ENCODE measurements at places on chromosomes 2 and 18.

GRCh38 chr2:204437408-204437807, 107.9 kb upstream of the PARD3B start:
- DNase-seq, result no peak

DNA sequence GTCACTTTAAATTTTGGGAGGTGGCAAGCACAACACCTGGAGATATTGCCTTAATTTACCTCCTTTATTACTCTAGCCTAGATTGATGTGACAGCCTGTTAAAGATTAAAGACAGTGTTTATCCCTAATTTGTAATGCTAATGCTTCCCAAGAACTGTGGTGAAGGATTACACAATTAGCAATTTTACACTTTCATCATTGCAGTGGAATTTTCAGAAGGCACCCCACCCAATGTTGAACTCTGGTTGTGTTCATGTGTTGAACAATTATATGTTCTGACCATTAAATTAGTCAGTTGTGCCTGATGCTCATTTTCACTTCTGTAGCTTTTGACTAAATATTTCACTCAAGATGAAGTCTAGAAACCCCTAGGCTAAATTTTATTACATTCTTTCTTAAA, 317.1 kb upstream of the CWC22 start:
- no peak for DNase-seq

- DNase-seq, result no peak
Observed at GRCh38 chr2:26651799-26652198, 10.6 kb upstream of the CIB4 start.

DNA sequence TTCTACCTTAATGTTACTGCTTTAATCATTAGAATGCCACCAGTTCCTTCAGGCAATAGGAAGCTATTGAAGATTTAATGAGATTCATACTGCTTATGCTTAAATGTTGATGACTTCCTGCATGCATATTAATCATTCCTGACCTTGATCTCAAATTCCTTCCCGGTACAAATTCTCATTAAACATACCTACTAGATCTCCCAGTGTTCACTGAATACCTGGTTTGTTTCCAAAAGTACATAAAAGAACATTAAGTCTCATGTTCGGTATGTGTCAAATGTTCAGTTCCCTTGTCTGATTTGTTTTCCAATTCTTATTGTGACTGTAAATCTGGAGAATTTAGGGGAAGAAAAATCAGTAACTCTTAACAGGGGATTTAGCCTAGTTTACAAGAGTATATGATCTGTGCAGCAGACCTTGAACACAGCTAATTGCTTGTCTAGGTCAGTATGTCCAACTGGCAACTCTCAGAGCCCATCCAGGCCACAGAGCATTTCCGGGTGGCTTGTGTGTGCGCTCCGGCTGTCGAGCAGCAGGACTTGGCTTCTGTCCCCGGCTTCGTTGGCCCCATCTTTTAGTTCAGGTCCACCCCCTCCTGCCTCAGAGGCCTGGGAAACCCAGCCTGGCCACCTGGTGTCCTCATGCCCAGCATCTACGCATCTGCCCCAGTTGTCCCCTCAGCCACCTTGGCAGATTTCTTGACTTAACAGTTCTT, 13.1 kb downstream of the METAP1D start:
- DNase-seq, result no peak

DNA sequence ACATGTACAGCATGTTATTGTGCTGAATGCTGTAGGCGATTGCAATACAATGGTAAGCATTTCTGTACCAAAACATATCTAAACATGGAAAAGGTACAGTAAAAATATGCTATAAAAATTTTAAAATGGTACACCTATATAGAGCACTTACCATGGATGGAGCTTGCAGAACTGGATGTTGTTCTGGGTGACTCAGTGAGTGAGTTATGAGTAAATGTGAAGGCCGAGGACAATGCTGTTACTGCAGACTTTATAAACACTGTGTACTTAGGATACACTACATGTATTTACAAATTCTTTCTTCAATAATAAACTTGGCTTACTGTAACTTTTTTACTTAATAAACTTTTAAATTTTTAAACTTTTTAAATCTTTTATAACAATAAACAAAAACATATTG, 473.4 kb upstream of the UBE2E3 start:
- no peak for DNase-seq

DNA sequence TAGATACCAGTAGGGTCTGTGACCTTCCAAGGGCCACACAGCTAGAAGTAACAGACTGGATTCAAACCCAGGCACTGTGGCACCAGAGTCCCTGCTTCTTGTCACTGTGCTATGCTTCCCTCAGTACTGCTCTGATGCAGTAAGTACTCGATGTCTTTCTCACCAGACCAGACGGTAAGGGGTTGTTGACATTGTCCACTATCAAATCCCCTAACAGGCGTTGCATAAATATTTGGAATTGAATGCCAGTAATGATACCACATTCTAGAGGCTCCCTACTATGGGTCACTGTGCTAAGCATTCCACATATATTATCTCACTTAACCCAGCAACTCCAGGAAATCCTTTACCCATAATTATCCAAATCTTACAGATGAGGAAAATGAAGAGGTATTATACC, 223.1 kb downstream of the C1D start:
- no peak for DNase-seq

GRCh38 chr2:196703695-196704094, 64.2 kb downstream of the CCDC150 start:
- DNase-seq, result no peak

DNA sequence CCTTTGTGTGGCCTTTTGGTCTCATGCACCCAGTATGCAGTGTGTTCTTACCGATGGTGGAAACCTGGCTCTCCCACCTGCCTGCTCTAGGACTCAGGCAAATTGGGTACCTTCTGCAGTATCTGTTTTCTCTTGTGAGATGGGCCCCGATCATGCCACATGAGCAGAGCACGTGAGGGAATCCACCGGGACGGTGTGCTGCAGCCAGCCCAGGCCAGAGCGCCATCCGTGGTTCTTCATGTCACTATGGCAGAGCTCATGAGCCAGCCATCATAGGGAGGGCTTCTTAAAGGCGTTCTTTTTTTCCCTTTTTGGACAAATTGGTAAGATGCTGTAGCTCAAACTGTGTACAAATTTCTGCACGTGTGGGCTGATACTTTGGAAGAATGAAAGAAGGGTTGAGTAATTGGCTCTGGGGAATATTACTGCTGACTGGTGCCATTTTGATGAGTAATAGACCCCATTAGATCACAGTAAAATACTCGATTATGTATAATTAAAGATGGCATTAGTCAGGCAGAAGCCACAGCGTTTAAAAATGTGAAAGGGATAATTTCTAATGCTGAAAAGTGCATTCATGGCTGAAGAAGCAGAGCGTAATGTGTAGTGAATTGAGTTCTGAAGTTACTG, 19.2 kb downstream of the SH3RF3 start:
- DNase-seq, result no peak

GRCh38 chr2:152573168-152573567, 144.1 kb downstream of the PRPF40A start:
- no peak for DNase-seq

- no peak for DNase-seq
Observed at GRCh38 chr2:77310416-77310815, 211.8 kb downstream of the LRRTM4 start.

- no peak for DNase-seq
Observed at GRCh38 chr2:167963899-167964649, 283.3 kb downstream of the STK39 start.

GRCh38 chr2:68775272-68775842, 40.7 kb downstream of the ARHGAP25 start:
- no peak for DNase-seq

DNA sequence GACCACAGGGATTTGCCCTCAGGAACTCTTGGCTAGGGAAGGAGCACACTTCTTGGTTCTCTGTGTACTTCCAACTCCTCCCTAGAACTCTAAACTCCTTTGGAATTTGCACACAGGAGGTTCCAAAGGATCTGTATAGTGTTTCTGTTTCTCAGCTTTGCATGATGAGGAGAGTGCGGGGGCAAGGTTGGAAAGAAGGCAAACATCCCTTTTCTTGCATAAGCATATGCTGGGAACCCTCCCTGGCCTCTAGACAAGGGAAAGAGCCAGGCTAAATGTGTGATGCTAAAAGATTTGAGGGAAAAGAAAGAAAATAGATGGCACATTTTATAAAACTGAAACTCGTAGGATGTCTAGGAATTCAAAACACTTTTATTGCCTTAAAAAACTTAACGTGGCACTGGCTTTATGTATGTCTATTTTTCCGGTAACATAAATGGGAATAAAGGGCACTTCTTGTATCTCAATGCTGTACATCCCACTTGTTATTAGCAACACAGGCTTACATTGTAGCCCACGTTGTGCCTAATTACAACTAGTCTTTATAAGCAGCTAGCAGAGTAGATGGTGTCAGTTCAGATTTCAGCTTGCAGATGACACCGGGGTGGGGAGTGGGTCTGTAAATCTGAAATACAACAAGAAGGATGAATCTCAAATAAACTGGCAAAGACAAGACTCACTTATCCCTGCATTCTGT, 165.8 kb downstream of the GPD2 start:
- DNase-seq, result no peak

DNA sequence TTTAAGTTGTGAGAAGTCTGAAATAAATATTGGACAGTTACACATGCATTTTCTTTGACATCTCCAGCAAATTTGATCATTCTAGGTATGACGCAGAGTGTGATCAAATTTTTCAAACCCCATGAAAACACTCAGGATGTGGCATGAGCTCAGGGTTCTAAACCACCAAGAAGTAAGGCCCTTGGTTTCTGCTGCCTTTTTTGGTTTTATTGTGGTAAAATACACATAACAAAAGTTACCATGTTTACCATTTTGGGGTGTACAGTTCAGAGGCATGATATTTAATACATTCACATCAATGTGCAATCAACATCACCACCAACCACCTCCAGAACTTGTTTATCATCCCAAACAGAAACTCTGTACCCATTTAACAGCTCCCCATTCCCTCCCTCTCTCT, 64.3 kb upstream of the TTN start:
- no peak for DNase-seq

DNA sequence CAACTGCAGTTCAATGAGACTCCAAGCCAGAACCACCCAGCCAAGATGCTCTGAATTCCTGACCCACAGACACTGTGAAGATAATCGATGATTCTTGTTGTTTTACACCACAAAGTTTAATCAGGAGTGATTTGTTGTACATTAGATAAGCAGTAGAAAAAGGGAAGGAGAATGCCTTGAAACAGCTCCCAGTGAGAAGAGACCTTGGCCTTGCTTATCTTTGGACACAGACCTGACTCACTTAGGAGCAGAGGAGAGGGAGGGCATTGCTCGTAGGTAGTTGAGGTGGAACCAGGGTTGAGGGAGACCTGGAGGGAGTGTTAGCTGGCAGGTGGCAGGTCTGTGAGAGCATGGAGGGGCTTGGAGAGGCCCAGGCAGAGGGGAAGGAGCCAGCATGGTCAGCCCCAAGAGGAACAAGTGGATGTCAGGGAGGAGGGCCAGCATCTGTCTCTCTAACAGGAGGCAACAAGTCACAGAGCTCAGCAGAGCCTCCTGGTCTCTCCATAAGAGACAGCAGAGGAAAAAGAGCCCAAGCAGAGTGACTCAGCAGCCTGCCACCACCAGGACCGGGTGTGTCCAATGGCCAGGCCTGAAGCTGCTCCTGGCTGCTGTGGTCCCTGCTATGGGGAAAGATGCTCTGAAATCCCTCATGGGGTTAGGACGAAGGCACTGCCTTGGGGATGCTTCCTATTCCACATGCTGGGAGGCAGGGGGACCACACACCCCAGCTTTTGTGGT, 161.6 kb upstream of the CAPN13 start:
- no peak for DNase-seq

GRCh38 chr2:175838979-175839378, 163.1 kb downstream of the LNPK start:
- DNase-seq, result no peak

GRCh38 chr18:44599412-44599811, 81.3 kb upstream of the SETBP1 start:
- no peak for DNase-seq

GRCh38 chr2:109467701-109468100, 146.1 kb downstream of the SEPTIN10 start:
- no peak for DNase-seq

GRCh38 chr2:6297238-6297637, 568.5 kb downstream of the CMPK2 start:
- no peak for DNase-seq

- no peak for DNase-seq
Observed at GRCh38 chr2:233901367-233901766, 15.8 kb upstream of the TRPM8 start.

- DNase-seq, result no peak
Observed at GRCh38 chr2:129911363-129912065, 68.0 kb upstream of the RAB6C start.

DNA sequence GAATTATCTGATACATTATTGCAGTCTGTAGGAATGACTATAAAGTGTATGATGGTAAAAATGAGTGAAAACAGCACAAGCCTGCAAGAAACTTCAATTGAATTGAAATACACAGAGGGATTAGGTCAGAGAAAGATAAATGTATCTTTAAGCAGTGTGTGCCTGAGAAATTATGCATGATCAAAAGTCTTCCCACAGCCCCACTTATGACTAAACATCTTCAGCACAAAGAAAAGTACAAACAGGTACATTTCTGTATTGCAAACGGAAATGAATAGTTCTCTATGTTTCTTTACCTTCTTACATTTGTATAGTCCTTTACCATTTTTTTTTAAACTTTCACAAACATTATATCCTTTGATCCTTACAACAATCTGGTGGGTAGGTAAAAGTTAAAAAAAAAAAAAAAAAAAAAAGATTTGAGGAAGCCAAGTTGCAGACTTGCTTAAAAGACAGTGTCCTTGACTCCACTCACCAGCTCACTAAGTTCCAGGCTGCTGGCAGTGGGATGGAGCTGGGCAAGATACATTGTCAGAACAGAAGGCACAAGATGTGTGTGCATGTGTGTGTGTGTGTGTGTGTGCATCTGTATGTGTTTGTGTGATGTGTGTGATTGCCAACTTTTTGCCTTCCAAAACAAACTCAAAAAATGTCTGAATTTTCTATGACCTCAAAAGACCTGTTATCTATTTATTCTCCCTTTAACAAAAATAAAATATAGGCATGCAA, 423.7 kb upstream of the ACVR2A start:
- no peak for DNase-seq

- DNase-seq, result no peak
Observed at GRCh38 chr18:63477968-63478367, 1.2 kb downstream of the SERPINB5 start.

GRCh38 chr2:224885836-224886547, 156.3 kb downstream of the DOCK10 start:
- DNase-seq, result no peak

DNA sequence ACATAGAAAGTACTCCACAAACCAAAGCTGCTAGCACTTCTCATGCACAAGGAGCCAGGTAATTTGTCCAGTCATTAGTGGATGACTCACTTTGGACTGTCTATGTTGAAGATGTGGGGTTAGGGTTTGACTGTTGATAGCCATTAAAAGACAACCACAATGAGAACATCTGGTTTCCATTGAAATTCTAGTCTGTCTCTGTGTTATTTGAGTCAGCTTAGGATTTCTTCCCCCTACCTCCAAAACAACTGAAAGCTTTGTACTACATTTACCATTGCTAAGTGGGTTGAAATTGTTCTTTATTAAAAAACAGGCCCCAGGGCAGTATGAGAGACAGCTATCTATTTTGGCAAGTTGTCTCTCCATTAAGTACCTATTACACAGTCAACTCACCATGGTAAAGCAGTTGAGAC, 50.2 kb upstream of the ANKRD44 start:
- DNase-seq, result no peak
